NCI-H1417 (cell line): ENCODE measurements at places on chromosomes 6 and 20.
A peak's percentile ranks its signal among the peaks of the same experiment; 100 is the strongest.

DNA sequence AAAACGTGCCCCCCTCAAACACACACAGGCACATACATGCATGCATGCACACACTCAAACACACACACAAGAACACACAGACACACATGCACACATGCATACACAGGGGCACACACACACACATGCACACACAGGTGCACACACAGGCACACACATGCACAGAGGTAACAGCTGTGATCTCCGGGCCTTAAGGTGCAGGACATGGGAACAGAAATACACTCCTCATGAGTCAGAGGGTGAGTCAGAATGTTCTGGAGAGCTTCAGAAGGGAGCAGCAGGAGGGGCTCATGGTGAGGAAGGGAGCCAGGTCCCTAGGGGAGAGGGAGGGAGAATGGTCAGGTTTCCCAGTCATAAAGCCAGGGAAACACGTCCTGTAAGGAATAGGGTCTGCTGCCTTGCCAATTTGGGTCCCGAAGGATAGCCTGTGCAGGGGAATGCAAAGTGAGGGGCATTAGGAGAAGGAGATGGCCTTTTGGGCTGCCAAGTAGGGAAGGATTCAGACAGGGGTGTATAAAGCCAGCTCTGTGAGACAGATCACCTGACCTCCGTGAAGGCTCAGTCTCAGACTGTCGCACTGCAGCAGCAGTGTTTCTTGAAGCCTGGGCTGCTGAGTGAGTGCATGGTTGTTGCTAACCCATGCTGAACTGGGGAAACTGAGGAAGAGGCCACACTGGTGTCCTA lies 123.9 kb downstream of the MAFB start:
- no peak for DNase-seq

DNA sequence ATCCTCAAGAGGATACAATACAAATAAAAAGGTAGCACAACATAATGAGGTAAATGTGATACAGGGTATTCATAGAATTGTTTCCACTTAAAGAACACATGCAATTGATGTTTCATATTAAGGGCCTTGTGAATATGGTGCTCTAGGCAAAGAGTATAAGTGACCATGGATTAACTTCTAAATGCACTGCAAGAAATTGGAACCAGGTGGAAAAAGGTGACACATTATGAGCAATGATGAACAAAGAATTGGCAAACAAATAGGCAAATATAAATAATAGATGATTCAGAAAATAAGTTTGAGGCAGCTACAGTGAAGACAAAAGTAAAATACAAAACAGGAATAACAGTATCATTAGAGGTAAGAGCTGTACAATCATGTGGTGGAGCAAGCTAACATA lies 192.0 kb downstream of the GRIK2 start:
- no peak for DNase-seq

DNA sequence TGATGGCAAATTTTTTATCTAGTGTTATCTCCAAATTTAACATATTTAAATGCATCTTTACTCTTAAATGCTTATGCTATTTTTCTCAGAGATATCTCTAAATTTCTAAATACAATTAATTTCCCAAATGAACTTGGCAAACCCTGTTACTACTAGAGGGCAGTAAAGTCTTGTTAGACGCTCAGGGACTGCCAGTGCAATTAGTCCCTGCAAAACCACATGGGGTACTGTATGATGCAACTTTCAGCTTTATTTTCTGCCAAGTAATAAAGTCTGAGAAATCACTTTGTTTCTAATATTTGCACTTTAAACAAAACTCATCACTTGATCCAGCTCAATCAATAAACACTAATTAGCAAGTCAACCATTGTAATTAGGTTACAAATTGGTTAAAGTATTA lies 76.0 kb upstream of the ADGRB3 start:
- DNase-seq: peak; percentile 86

GRCh38 chr6:36368421-36368820 lies 19.0 kb downstream of the ETV7 start:
- no peak for DNase-seq

DNA sequence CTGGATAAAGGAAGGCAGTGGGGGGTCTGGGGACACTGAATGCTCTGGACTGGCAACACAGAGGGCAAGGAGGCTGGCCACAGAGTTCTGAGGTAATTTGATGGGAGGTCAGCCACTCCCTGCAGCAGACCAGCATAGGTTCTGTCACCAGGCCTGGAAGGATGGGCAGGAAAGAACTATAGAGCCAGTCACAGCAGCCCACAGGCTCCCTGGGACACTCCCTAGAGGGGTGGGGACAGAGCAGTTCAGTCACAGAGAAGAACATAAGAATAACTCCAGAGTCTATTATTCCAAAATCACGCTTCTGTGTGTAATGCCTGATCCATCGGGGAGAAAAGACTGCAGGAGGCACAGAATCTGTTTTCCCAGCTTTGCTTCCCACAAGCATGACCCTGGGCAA lies 19.6 kb downstream of the DYNLRB1 start:
- no peak for DNase-seq

DNA sequence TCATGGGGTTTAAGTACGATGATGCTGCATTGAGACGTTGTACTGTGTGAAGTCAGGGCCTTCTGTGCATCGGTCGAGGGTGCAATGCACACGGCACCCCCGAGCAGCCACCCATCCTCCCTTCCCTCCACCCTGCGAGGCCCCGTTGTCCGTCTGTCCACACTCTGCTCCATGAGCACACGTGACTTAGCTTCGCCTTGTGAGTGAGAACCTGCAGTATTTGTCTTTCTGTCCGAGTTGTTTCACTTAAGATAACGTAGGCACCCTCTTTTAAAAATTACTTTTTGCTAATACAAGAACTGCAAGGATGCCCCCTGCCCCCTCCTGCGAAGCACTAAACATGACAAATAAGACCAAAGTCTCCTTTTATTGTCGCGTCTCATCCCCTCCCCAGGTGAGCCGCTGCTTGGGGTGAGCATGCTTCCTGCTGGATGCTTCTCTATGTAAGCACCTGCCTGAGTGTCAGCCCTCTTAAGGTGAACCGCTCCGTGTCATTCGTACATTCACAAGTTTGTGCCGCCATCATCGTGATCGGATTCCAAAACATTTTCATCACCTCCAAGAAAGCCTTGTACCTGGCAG lies 3.6 kb upstream of the RBBP8NL start:
- peak; percentile 43 for DNase-seq

- peak; percentile 61 for DNase-seq
These were observed 141.1 kb downstream of the PDSS2 start for GRCh38 chr6:107318100-107318736.

DNA sequence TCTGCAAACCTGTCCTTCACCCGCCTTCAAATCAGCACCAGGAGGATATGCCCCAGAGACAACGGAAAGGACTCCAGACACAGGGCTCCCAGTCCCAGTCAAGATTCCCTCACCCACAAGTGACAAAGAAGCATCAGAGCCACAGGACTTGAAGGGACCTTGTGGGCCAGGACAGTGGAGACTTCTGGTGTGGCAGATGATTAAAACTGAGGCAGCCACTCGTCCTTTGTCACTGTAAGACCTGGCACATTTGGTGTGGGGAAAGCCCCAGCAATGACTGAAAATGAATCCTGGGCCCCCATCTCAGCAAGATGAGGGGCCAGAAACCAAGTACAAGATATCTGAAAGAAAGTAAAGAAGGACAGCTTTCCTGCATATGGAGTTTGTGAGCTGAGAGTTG lies 15.6 kb upstream of the GMPR start:
- DNase-seq: no peak

DNA sequence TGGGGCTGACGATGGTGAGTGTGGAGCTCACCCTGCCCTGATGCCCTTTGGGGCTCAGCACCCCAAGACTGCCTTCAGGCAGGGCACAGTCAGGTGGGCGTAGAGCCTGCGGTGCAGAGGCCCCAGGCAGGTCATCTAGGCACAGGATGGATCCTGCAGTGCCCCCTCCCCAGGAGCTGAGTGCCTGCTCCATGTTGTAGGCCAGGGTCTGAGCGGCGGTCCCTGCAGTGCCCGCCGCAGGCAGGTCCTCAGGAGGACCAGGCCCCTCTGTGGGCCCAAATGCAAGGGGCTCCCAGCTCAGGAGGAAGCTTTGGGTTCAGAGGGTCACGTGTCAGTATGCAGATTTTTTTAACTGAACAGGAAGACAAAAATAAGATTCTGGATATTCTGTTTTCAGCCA lies 2.8 kb downstream of the MRGBP start:
- DNase-seq: no peak

- no peak for DNase-seq
These were observed 321.3 kb upstream of the TCF21 start for GRCh38 chr6:133567636-133568035.

GRCh38 chr6:47400581-47400980 lies 77.0 kb upstream of the CD2AP start:
- no peak for DNase-seq

DNA sequence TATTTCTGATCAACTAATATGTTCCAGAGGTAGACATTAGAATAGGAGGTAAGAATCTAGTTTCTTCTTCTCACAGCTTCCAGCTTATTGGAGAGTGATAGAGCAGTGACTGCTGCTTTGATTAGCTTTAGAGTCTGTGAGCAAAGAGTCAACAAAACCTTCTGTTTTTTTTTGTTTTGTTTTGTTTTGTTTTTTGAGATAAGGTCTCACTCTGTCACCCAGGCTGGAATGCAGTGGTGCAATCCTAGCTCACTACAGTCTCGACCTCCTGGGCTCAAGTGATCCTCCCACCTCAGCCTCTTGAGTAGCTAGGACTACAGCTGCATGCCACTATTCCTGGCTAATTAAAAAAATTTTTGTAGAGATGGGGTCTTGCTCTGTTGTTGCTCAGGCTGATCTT lies 39.3 kb downstream of the TSBP1 start:
- DNase-seq: no peak

DNA sequence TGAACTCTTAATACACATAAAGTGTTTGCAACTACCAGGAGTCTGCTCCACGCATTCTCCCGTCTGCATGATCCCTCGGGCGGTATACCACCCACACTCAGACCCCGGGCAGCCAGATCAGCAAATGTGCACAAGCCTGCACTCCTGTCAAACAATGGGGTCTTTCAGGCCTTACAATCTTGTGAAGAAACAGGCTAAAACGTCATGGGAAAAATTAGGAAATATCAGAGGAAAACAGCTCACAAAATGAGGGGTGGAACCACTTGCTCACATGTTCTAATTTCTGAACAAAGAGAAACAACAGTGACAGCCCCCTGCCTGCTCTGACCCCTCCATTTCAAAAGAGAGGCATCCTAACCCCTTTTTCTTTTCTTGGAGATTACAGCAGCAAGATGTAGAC lies 69.4 kb downstream of the BACH2 start:
- DNase-seq: no peak

DNA sequence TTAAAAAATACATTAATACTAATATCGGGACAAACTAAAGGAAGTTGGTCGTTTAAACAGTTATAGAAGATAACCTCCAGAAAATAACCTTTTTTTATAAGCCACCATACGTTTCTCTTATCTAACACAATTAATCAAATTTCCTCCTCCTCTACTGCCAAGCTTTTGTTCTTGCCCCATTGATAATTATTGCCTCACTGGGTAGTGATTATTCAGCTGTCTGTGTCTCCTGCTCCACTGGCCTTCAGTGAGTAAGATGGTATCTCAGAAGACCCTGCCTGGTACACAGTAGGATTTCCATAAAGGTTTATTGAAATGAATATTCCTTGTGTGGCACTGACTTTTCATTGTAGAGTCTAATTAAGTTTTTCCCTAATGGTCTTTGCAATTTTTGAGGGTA lies 165.5 kb upstream of the SCGN start:
- no peak for DNase-seq

DNA sequence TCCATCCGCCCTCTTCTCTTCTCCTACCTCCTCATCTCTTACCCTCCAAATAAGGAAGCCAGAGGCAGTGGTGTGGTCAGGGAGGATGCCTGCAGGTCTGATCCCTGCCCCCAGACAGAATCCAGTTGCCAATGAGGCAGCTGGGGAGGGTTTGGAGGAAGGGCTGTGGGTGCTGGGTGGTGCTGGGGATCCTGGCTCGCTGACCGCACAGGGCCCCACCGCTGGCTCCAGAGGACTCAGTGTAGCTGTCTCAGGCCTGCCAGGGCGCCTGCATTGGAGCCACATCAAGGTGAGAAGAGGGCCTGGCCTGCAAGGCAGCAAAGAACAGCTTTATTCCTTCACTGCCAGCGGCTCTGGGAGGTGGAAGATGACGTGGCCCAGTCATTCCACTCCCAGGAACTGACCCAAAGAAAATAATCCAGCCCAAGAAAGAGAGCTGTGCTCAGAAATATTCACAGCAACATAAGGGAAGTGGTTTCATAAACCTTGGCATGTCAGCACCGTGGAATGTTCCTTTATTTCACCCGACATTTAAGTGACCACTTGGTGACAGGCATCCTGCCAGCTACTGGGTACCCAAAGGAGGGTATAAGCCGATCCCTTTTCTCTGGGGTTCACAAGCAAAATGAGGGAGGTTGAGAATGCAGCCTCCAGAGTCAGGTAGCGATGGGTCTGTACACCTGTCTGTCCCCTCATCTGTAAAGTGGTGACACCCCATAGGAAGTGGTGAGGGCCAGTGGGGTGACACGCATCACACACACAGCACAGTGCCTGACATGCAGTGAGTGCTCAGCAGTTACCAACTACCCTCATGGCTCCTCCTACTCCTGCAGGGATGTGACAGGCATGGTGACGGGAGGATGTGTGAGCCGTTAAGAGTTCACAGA lies 125.1 kb downstream of the SNX5 start:
- no peak for DNase-seq

GRCh38 chr6:28817808-28818145 lies 106.0 kb downstream of the TRIM27 start:
- DNase-seq: no peak

GRCh38 chr6:16712931-16713484 lies 48.3 kb downstream of the ATXN1 start:
- DNase-seq: no peak

- DNase-seq: no peak
These were observed 109.0 kb downstream of the HMGCLL1 start for GRCh38 chr6:55469951-55470366.

DNA sequence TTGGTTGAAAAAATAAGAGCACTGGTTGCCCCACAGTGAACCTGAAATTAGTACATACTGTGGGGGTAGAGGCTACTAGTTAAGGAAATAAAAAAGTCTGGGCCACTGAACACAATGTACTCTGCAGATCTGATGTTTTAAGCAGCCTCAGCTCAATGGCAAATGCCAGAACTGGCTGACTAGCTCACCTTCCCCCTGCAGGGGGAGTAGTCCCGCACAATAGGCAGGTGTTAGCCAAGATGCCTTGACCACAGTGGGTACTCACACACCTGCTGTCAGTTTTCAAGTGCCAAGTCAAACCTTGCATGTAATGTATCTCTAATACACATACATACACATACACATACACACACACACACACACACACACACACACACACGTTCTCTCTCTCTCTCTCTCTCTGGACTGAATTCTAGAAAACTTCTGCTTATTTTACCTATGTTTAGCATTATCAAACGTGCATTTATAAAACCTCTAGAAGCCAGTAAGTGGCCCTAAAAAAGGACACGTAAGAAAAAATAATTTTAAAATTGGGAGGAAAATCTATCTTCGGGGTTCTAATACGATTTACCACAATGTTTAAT lies 36.1 kb downstream of the GMDS start:
- DNase-seq: peak; percentile 85

DNA sequence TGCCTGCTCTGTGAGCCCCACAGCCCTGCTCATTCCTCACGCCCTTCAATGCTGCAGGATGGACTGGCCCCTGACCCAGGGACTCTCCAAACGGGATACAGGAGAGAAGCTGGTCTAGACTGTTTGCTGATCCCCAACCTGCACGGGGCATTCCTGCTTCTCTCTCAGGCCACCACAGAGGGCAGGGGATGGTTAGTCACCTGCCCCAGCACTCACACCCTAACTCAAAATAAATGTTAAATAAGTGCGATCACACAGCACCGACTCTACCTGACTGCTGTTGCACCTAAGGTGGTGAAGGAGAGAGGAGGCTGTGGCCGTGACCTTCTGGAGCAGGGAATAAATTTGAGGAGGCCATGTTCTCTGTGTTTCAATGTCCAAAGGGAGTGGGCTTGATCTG lies 39.9 kb upstream of the TGM6 start:
- no peak for DNase-seq
